HFF-Myc (cell line): ENCODE measurements at places on chromosomes 1 and 21.

- DNase-seq, result no peak
These were observed 6.2 kb downstream of the LRRC52 start for GRCh38 chr1:165549973-165550372.

DNA sequence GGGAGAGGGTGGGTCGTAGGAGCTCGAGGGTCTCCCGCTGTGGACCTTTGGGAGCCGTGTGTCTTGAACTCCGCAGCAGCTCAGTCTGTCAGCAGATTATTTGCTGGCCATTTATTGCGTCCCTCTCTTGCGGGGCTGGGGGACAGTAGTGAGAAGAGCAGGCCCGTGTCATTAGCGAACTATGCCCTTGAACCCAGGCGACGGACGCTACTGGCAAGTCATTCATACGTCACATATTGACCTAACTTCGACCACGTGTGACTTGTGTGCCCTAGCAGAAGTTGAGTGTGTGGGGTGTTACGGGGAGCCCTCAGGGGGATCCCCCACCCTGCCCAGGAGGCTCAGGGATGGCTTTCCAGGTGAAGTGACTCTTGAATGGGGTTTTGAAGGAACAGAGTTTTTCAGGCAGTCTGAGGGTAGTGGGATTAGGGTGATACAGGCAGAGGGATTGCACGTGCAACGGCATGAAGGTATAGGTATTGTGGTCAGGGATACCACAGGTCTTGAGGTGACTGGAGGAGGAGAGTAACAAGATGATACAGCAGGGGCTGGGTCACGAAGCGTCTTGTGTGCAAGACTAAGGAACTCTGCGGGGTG, 13.0 kb downstream of the RCC1 start:
- DNase-seq, result no peak

DNA sequence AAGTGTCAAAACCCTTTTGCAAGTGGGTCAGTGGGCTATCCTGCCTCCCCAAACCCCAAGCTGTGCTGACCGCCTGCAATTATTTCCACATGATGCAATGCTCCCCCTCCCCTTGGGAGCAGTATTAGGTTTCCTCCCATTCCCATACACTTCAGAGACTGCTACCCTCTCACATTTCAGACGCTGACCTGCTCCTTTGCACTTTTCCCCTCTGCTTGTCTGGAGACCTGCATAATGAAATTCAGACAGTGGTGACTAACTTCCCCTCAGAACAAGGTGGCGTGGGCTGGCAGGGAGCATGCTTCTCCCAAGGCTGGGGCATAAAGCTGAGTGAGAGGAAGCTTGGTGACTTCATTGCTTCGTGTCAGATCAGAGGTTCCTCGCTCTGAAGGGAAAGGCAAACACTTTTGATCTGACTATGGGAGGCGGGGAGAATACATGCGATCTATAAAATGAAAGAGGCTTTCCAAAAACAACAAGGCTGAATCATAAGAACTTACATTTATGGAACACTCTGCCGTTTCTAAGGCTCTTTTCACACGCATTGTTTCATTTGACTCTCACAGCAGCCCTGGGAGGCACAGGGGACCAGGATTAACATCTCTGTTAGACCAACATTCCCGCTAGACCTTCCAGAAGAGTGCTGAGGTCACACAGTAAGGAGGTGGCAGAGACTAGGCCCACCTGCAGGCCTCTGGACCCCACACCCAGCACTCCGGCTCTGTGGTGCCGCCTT, 27.5 kb upstream of the ROR1 start:
- DNase-seq, result peak; percentile 47

DNA sequence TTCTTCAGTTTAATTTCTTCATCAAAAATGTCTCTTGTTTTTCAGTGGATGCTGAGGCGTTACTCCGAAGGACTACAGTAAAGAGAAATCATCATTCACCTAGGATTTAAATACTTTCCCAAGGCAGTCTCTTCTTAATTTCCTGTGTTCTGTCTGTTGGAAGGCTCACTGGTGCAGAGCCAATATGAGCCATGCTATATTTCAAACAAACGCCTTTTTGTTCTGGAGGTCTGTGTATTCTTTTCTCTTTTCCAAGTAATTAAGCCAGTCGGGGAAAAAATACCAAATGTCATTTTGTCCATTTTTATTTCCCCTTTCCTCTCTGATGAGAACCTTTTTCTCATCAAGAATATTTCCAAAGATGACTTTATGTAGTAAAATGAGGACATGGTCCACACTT, 206.5 kb downstream of the RWDD3 start:
- no peak for DNase-seq

DNA sequence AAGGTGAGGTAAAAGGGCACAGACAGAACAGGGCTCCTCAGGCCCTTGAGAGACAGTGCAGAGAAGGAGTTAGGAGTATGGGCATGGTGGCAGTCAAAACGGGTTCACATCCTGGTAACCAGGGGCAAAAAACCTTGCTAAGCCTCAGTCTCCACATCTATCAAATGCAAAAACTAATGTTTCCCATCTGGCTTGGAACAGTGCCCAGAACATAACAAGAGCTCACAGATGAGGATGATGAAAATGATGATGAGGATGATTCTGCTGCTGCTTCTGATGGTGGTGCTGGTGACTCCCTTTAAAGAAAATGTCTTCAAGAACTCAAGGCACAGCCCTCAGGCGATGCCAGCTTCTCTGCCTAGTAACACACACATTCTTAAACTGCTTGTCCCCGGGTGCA, 24.1 kb downstream of the HHIPL2 start:
- no peak for DNase-seq

GRCh38 chr1:20558191-20558590, 5.8 kb downstream of the FAM43B start:
- no peak for DNase-seq

GRCh38 chr21:28099001-28099705, 893.5 kb downstream of the LTN1 start:
- no peak for DNase-seq

DNA sequence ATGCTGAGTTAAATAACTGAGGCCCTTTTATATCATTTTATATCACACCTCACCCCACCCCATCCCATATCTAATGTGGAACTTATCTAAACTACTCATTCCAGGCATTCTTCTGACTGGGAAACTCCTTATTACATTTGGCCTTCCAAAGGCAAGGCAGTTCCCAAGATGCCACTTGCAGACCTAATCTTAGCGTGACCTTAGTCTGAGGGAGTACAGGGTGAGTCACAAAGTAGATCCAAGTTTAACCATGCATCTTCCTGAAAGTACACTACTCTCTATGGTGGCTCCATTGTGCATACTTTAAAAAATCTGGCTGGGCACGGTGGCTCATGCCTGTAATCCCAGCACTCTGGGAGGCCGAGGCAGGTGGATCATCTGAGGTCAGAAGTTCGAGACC, 353.6 kb upstream of the C1orf87 start:
- DNase-seq, result no peak

DNA sequence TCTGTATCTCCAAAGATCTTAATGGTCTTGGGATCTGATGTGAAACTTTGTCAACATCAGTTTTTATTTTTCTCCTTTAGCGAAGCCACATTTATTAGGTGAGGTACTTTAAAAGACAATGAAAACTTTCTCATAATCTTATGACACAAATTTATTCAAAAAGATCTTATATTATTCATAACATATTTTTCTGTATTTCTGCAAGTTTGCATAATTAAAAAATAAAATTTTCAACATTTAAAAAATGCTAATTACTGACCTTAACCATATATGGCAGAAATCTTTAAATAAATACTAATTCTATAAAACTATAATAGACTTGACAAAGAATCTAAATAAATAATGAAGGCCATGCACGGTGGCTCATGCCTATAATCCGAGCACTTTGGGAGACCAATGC, 72.5 kb downstream of the PRPF38A start:
- DNase-seq, result no peak

DNA sequence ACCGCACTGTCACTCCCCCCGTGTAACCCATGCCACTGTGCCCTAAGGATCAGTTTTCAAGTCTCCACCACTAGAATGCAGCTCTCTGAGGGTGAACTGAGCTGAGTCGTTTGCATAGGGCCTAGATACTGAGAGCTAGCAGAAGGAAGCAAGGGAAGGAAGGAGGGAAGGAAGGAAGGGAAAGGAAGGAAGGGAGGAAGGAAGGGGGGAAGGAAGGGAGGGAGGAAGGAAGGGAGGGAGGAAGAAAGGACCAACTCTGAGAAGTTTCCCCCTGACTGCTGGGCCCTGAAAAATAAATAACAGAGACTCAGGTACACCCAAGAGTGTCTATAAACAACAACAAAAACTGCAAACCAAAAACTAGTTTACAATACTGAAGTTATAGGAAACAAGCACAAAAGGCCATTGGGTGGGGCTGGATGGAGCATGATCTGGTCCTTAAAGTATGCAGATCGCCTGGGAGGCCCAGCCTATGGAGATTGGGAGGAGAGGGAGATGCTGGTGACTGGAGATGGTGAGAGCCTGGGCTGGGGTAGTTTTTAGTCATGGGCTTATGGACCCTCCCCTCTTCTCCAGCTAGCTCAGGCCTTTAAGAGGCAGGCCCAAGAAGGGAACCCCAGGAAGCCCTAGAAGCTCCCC, 1.7 kb upstream of the MRPS15 start:
- no peak for DNase-seq

GRCh38 chr1:86277936-86278335, 118.2 kb downstream of the ODF2L start:
- DNase-seq, result no peak

DNA sequence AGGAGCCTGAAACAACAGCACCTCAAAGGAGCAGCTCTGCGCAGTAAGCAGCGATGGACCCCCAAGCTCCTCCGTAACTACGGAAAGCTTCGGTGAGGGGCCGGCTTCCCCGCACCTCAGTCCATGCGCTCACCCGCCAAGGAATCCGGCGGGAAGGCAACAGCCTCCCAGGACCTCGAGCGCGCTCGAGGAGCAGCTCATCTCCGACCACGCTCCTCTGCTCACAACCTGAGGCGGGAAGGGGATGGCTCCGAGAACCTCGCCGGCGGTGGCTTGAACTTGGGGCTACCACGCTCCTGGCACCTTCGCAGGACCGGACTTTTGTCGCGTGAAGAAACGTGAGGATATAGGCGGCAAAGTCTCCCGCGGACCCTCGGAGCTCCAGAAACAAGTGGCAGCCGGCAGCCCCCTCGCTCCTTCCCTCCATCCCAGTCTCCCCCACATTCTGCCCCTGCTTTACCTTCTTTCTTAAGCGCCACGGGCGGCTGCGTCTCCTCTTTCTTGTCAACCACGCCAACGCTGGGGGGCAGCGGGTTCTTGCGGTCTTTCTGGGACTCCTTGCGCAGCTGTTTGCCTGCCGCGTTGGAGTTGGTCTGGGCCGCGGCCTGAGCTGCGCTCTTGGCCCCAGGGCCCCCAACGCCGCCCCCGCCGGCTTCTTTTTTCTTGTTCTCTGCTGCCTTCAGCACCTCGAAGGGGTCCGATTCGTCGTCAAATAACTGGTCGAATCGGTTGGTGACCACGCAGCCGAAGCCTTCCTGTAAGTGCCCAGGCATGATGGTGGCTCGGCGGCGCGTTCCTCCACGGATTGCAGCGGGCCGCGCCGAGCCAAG, 459 bp downstream of the SERBP1 start:
- no peak for DNase-seq

DNA sequence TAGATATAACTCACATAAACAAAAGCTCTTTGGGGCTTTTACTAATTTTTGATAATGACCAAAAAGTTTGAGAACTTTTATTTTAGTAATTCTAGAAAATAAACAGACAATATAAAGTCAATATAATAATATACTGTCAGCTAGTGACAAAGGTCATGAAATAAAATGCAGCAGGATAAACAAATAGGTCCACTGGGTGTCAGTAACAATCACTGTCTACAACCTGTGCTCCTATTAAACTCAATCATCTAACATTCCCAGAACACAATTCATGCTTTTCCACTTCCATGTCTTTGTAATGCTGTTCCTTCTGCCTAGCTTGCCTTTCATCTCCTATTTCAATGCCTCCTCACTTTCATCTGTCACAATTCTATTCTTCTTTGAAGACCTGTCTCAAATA, 186.1 kb downstream of the GIPC2 start:
- DNase-seq, result no peak

DNA sequence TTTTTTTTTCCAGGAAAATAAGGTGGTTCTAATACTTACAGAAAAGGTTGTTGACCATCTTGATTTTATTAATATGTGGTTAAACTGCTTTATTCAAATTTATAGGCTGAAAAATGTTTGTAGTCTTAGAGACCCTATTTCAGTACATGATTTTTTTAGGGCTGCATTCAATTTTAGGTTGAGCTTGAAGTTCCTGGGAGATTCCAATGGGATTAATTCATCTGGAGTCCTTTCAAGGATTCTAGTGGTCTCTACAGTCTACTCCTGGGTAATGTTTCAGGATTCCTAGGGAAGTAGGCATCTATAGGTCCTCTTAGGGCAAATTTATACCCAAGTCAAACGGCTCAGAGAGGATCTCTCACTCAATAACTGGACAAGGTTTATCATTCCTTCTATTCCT, 126.7 kb downstream of the HMCN1 start:
- DNase-seq, result no peak

- peak; percentile 26 for DNase-seq
These were observed 1290.5 kb upstream of the B3GALT2 start for GRCh38 chr1:194476872-194477271.

GRCh38 chr1:182164273-182164672, 102.8 kb upstream of the ZNF648 start:
- DNase-seq, result no peak

- peak; percentile 86 for DNase-seq
These were observed 83.8 kb upstream of the HOOK1 start for GRCh38 chr1:59730759-59731478.

DNA sequence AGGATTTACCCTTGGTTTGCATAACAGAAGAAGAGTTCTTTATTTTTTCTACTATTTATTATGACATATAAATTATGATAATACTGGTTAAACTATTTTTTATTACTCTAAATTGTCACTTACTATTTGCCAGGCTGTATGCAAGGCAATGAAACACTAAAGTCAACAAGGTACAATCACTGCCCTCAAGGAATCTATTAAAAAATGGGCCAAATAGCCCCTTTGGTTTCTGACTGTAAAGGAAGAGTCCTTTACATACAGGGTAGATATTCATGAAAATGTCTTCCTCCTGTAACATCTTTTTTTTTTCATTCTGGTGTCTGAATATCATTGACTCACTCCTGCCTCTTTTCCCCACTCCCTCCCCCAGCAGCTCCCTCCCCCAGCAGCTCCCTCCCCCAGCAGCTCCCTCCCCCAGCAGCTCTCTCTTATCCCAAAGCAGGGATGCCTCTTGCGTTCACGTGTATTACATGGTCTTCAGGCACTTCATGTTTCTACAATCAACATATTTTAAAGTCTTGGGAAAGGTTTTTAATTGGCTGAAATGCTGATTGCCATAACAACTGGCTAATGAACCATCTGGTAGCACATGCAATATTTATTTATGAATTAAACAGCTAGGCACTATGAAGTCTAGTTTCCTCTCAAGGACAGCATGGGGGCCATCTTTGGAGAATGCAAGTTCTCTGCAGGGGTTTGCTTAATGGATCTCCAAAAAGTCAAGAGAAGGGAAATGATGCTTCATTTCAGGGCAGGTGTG, 400.4 kb upstream of the PLXNA2 start:
- no peak for DNase-seq

GRCh38 chr1:225631021-225631663, 21.8 kb downstream of the ENAH start:
- no peak for DNase-seq

DNA sequence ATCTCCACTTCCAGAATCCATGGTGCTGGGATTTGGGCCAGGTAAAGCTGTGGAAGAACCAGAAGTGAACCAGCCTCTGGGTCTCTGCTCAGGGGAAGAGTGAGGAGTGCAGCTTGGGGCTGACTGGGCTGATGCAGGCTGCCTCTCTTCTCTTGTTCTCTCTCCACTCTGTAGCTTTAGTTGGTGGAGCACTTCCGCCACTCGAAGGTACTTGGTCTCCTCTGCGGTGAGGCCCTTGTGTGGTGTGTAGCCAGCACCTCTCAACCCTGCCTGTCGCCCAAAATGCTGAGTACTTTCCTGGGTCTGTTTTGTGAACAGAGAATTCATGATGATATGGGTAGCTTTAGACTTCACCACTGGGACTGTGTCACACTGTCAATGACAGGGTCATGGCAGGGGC, 63.2 kb downstream of the URB2 start:
- DNase-seq, result no peak
